ENCODE measurements at places on chromosomes 6 and 20.
A peak's percentile ranks its signal among the peaks of the same experiment; 100 is the strongest.

DNA sequence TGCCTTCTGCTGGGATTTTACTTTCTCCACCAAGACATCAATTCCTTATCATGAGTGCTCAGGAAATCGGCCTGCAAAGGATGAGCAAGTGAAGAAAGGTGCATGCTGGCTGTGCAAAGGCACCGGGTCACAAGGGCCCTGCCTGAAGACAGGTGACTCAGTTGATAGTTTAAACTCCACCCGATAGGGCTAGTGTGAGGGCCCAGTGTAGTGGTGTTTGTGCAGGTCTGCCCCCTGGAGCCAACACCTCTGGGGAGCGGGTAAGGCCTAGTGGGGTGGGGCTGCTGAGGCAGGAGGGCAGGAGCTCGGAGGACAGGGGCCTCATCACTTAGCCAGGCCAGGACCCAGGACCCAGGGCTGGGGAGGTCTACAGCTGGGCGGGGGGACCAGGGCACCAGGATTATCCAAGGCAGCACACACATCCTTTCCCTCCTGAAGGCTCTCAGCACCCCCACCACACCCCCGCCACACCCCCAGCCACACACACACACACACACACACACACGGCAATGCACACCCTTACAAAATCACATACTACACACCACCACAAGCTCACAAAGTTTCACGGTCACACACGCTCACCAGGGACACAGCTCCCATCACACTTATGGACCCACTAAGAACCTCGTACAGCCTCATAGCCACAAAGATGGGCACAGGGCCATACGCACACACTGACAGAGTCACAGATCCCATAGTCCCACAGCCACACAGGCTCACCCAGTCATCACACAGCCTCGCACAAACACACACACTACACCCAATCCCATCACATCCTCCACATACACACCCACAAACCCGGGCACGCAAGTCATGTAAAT, 75.4 kb downstream of the GRM4 start:
- no peak for DNase-seq

GRCh38 chr6:114989279-114989964, 646.6 kb upstream of the HS3ST5 start:
- no peak for DNase-seq

DNA sequence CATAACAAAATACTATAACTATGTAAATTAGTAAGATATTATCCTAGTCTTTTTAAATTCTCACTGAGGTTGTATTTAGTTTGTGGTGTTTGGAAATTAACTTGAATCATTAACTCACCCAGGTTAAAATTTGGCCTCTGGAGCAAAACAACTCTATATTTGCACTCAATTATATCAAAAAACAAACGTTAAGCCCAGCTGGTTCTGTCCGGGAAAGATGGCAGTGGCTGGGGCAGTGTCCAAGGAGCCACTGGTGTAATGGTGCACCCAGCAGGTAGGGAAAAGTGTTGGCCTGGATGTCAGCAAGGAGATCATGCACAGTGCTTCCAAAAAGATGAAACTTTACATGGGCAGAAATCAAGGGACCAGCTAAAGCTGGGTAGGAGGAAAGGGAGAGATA, 285.3 kb upstream of the CITED2 start:
- DNase-seq, result no peak

DNA sequence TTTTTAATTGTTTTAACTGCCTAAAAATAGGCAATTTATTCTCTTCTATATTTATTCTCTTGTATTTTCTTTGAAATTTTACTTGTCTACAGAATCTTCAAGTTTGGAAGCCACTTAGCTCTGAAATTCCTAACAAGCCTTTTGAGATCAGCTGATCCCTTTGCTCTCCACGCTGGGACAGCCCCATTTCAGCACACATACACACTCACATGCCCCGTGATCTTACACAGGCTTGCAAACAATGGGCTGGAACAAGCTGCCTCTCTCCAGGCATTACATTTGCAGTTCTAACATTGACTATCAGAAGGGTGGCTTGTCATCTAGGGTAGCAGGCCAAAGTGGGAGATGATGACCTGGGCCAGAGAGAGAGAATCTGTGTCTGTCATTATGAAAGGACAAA, 62.1 kb upstream of the RAB32 start:
- DNase-seq, result no peak

DNA sequence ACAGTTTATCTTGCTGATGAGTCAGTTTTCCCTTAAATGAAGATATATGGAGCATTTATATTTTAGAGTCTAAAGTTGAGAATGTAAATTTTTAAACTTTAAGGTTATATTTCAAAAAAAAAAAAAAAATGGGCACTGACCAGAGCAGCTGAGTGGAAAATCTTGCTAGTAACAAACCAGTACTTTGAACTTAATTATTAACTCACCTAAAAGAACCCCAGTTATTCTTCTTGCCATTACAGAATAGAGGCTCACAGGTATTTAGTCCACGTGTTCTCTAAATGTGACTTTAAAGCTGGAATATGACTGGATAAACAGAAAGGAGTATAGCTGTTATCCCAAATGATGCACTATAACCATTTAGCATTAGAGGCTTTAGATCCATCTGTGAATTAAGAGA, 178.4 kb downstream of the COL9A1 start:
- no peak for DNase-seq

GRCh38 chr6:14129575-14129974, 12.0 kb downstream of the CD83 start:
- DNase-seq, result no peak

GRCh38 chr6:42367353-42368011, 84.2 kb downstream of the TRERF1 start:
- peak; percentile 75 for DNase-seq

DNA sequence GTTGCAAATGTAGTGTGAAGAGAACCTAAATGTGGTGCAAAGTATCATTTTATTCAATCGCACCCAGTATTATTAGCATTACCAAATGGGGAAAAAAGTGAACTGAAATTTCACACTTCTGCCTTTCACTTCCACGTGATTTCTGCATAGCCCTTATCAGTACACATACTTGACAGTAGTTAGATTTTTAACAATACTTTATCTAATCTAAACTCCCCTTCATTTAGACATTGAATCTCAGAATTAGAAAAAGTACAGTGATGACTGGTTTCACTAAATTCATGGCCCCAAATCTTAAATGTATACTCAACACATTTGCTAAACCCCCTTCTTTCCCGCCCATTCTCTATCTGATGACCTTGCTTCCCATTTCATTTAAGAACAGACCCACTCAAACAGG, 14.3 kb downstream of the STX7 start:
- no peak for DNase-seq

DNA sequence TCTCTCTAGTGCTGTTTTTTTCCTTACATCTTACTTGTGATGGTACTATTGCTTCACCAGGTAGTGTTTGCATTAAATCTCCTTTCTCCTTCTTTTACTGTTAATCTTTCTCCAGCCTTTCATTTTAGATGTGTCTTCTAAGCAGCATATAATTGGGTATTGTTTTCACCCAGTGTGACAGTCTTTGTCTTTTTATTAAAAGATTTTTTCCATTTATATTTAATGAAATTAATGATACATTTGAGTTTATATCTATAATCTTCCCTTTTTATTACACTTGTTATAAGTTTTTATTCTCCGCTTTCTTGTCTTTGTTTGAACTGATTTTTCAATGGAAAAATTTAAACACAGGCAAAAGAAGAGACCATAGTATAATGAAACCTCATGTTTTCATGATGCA, 8.7 kb downstream of the COL20A1 start:
- no peak for DNase-seq

DNA sequence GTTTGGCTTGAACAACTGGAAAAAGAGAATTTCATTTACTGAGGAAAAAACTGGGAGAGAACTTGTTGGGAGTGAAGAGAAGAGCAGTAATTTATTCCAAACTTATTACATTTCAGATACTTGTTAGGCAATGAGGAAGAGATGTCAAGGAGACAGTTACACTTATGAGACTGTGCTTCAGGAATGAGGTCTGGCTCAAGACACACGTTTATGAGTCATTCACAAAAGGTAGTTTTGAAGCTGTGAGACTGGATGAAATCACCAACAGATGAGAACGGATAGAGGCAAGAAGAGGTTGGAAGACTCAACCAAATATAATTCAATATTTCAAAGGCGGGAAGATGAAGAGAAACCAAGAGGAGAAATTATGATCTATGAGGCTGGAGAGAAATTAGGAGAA, 70.6 kb upstream of the DEFB112 start:
- DNase-seq, result no peak

DNA sequence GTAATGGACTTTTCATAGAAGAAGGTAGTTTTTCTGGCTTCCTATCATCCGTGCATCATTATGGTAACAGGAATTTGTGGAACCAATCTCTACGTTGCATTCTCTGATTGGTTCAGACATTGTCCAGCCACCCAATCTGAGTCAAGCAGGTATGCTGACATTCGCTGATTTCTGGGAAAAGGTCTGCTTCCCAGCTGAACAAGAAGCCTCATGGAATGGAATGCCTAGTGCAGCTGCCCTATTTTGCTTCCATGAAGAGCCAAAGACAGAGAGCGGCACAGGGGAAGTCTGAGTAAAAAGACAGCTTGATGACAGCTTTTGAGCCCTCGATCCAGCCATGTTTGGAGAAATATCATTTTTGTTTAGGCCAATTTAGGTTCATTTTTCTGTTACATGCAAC, 38.5 kb upstream of the TXLNB start:
- DNase-seq, result no peak

GRCh38 chr6:135449246-135449645, 48.3 kb downstream of the AHI1 start:
- DNase-seq, result no peak

GRCh38 chr6:87176493-87176892, 21.1 kb downstream of the ZNF292 start:
- no peak for DNase-seq

GRCh38 chr6:12458558-12458957, 168.4 kb downstream of the EDN1 start:
- DNase-seq, result no peak

- DNase-seq, result no peak
Measured at GRCh38 chr20:22460231-22460630, 124.1 kb downstream of the FOXA2 start.

Measured in activated CD8-positive, alpha-beta memory T cell treated with anti-CD3 and anti-CD28 coated beads for 24 hours (primary cell).